Mesothelial cell of epicardium (in vitro differentiated cells): ENCODE measurements at places on chromosomes 5 and 9.

GRCh38 chr5:137629646-137630045 is 106.2 kb downstream of the KLHL3 start:
- no peak for DNase-seq

GRCh38 chr5:126428421-126428820 is 5.2 kb downstream of the GRAMD2B start:
- DNase-seq = no peak

- no peak for DNase-seq
Measured at GRCh38 chr5:178069909-178070308, 43.4 kb upstream of the N4BP3 start.

- no peak for DNase-seq
Measured at GRCh38 chr9:88535226-88536022, 446 bp downstream of the NXNL2 start.

DNA sequence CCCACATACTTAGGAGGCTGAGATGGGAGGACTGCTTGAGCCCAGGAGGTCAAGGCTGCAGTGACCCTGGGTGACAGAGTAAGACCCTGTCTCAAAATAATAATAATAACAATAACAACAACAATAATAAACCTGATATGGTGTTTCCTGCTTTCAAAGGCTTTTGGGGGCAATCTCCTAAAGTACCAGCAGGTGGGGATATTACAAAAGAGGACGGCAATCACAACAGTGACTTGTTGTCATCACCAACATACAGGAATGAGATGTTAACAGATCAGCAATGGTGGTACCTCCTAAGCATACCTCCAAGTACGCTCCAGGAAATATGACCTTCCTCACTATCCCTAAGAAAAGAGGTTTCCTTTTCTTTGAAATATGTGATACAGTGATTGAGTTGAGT is 91.1 kb upstream of the RNF180 start:
- DNase-seq = no peak

DNA sequence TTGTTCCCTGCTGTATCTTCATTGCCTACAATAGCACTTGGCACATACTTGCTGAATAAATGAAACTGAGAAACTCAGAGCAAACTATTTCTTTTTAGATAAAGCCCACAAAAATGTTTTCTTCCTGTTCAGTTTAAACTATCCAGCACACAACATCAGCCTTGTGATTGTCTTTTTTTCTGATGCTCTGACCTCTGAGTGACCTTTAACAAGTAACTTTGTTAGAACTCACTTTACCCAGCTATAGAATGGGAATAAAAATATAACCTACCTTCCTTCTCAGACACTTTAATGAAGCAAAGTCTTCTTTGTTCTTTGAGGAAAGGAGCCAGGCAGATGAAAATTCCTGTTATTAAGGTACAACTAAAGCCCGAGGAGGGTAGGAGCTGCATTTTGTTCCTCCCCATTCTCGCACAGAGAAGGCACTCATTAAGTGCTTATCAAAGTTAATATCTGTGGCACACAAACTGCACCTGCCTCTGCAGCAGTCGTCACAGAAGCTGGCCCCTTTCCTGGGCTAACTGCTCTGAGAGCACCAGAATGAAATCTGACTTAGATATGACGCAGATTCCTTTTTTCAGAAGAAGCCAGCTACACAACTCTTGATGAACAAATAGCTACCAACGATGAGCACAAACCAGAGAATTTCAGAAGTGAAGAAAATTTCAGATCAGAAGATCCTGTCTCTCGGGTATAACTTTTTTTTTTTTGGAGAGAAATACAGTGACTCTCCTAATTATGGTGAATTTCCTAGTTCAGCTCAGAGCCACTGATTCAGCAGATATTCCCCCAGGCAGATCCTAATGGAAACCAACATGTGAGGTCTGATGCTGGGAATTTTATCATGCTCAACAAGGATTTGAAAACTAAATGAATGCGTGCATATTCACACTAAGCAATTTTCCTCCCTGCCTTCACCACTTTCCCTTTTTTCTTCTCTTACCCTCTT is 31.0 kb upstream of the NR3C1 start:
- no peak for DNase-seq

DNA sequence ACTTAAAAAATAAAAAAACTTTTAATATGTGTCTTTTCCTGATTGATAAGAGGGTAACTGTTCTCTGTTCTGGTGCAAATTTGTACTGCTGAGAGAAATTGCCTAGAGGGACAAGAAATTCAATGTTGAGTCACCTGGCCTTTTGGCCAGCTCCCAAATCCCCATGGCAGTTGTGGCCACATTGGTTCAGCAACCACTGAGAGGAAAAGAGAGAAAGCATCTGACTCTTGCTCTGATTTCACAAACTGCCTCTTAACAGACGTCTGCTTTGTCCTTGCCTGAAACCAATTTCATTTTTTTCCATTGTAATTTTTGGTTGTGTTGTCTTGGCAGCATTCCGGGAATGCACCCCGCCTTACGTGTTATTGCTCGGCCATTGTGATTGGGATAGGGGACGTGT is 42.4 kb downstream of the NTRK2 start:
- DNase-seq = no peak

DNA sequence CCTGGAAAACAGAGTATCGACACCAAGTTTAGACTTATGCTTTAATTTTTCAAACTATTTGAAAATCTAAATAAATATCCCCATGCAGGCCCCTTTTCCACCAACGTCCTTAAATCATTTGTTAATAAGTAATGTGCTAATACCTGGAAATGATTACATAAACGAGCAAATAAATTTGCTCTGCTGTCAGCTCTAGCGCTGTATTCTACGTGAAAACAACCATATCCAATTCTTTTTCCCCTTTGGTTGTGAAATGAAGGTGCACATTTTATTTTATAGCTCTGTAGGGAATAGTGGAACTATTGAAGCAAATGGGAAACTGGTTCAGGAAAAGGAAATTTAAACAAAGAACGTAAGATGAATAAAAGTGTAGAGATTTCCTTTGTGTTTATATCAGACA is 137.7 kb upstream of the ZNF608 start:
- no peak for DNase-seq

GRCh38 chr5:174852143-174852542 is 127.8 kb downstream of the MSX2 start:
- DNase-seq = no peak

DNA sequence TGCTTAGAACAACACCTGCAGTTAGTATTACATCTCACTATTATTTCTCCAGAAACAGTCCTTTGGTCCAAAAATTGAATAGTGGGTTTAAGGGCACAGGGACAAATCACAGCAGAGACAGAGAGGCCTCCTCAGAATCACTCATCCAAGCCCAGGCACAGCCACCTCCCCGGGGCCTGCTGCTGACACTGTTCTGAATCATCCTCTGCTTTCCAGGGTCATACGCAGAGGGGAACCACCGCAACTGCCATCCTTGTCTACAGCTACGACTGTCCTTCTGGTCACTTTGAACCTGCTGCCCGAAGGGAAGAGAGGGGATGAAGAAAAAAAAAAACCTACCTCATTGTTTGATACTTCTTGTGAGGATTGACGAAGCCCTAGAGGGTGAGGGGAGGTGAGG is 35.3 kb upstream of the MAN2A1 start:
- DNase-seq = no peak

DNA sequence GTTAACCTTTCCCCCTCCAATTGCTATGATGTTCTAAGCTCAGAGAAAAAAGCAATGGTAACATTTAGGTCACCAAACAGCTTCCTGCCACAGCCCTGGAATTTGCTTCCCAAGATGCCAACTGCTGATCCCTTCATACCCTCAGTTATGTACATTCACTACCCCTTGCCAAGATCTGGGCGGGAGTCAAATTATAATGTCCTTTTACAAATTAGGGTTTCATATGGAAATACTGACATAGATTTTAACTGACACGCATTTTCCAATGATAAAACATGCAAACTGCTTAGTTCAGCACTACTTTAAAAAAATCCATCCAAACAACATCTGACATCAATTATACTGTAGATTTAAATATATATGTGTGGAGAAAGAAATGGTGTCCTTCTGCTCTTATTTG is 5.0 kb downstream of the LOX start:
- DNase-seq = no peak
